Stimulated activated CD4-positive, alpha-beta T cell treated with anti-CD3 and anti-CD28 coated beads, TNF-alpha, amount 100 ng/mL, for 48 hours (primary cell): ENCODE measurements at places on chromosomes 7 and 10.

DNA sequence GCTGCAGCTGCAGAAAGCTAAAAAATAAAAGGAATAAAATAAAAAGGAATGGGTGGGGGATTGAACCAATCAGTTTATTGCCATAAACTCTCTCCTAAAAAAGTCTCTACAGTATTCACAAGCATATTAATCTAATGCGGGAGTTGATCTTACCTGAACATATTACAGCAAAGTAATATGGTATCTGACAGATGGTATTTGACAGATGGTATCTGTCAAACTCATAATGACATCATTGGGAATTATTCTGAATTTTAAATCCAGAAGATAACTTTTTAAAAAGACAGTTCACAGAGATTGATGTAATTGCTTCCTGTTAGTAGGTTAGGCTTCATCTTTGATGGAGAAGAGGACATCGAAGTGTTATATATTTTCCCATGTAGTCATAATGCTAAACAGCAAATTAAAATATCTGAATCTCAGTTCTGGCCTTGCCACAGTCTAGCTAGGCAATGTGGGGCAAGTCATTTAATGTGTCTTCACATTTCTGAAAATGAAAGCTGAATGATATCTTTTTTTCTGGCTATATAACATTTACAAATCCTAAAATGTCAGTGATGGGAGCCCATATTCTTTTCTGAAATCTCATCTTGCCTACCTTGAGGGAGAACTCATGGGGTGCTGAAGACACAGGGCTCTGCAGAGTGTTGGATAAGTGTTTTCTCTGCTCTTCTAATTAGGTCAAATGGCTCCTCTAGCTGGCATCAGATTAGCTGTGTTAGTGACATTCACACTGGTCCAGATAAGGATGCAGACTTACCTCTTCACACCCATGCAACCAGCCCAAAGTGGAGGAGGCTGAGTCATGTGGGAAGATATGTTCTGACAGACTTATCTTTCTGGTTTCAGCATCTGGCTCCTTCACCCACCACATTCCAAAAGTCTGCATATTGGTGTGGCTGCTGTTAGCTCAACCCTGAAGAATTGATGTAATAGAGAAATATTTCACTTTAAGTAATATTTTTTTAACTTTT lies 2.1 kb upstream of the LIPM start:
- DNase-seq = peak; percentile 5

GRCh38 chr10:15789793-15790525 lies 70.2 kb upstream of the ITGA8 start:
- DNase-seq = no peak

DNA sequence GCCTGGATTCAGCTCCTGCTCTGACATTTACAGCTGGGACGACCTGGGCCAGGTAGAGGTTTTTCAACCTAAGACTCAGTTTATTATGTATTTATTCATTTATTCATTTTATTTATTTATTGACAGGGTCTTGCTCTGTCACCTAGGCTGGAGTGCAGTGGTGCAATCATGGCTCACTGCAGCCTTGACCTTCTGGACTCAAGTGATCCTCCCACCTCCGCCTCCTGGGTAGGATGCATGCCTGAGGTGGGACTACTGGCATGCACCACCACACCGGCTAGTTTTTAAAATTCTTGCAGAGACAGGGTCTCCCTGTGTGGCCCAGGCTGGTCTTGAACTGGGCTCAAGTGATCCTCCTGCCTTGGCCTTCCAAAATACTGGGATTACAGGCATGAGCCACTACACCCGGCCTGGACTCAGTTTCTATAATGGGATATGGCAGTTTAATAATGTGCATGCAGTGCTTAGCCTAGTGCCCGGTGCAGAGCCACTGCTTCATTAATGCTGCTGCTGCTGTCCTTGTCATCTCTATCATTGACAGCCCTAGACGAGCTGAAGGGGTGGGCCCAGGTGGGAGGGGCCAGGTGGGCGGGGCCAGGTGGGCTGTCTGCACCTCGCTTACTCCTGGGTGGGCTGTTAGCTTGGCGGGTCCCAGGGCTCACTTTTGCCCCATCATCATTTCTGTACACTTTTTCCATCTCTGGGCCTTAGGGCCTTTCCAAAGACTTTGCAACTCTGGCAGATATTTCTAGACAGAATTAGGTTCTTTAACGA lies 92.6 kb downstream of the LHPP start:
- no peak for DNase-seq

GRCh38 chr10:47332946-47333345 lies 10.7 kb downstream of the GDF2 start:
- no peak for DNase-seq

DNA sequence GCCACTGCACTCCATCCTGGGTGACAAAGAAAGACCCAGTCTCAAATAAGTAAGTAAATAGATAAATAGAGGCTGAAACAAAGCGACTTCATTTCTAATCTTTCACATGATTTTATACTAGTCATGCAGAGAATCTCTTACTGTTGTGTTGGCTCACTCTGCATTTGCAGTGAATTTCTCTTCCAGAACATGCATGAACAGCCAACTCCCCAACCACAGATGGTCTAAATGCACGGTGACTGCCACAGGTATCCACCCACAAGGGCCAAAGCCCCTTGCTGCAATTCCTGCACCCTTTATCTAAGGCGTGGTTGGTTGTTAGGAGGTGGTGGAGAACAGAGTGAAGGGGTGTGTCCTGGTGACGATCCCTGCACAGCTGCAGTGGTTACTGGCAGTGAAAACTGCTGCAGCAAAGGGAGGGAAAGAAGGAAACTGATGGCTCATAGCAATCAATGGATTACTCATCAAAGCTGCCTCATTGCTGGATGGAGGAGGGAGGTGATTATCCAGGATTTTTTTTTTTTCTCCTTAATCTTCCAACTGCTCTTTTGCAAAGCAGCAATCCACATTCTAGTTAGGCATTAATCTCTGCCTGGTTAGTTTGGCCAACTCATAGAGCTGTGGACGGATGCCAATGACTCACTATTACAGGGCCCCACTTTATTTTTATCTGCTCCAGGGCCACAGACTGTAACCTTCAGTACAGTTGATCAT lies 50.6 kb downstream of the PRTFDC1 start:
- DNase-seq = no peak

DNA sequence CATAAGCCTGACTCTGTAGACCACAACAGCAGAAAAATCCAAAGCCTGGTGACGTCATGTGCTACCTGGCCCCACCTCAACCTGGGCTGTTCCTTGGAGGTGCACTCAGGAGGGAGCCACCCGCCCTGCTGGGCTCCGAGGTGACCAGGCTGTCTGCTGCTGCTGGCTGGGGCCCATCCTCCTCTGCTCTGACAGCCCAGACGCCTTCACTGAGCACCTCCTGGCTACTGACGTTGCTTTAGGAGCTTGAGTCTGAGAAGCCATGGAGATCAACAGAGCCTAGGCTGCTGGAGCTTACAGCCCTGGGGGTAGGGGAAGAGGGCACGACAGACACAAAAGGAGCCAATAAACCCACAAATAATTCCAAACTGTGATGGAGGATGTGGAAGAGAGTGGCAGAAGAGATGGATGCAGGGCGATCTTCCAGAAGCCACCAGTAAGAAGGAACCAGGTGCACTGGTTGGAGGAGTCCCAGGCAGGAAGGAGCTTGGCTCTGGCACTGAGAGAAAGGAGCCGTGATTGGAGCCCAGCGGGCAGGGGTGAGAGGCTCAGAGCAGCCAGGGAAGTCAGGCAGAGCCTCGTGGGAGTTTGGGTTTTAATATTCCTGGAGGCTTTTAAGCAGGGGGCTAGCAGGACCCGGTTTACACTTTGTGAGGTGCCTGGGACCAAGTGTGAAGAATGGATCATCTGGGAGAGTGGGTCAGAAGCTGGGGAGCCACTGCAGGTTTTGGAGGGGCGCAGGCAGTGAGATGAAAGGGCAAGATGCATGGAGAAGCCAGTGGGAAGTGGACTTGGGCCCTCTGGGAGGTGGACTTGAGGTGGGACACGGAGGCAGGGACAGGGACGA lies 1.7 kb upstream of the PTPRE start:
- DNase-seq = no peak

- peak; percentile 47 for DNase-seq
Measured at GRCh38 chr7:5699467-5700384, 81.7 kb downstream of the RNF216 start.

GRCh38 chr10:84957427-84957826 lies 629.0 kb downstream of the CCSER2 start:
- no peak for DNase-seq

GRCh38 chr10:79113827-79114226 lies 45.1 kb downstream of the ZMIZ1 start:
- no peak for DNase-seq

DNA sequence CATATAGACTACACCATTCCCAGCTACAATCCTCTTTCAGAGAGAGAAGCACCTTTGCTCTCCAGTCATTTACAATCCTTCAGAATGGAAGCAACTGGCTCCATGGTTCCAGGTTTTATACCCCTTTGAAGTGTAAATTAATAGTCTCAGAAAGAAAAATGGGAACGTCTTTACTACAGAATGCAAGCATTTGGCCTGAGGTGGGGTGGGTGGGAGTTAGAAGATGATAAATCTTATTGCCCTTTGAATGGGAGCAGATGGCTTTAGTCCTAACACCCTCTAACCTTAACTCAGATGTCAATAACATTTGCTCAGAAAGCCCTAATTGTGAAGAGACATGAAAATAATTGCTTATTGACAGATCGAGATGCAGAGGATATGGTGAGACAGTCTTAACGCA lies 84.2 kb upstream of the KCNMA1 start:
- DNase-seq = no peak

DNA sequence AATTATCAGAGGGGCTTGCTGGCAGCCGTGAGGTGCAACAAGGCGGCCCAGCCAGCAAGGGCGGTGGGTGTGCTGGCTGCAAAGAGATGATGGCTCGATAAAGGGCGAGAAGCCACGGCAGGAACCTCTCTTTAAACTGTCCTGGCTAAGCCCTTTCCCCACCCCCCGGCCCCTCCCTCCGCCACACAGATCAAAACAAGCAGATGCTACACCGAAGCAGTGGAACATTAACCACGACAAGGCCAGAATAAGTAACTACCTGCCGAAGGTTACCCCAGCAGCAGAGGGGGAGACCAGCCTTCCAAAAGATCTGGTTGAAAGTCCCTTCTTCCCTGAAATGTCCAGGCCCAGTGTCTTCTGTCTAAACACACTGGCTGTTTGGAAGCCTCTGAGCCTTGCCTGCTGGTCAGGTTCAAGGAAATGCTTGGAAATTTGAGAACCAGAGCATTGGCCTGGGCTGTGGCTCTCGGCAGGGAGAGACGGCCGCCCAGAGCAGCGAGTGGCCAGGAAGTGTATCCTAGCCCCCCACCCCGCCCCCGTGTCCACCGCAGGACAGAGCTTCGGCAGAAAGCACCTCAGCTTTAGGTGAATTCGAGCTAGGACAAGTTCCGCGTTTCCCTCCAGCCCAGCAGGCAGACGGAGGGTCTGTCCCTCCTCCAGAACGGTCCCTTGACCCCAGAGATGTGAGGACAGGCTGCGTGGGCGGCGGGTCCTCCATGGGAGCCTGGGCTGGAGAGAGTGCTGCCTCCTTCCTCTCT lies 2.1 kb downstream of the FAM20C start:
- DNase-seq = no peak

DNA sequence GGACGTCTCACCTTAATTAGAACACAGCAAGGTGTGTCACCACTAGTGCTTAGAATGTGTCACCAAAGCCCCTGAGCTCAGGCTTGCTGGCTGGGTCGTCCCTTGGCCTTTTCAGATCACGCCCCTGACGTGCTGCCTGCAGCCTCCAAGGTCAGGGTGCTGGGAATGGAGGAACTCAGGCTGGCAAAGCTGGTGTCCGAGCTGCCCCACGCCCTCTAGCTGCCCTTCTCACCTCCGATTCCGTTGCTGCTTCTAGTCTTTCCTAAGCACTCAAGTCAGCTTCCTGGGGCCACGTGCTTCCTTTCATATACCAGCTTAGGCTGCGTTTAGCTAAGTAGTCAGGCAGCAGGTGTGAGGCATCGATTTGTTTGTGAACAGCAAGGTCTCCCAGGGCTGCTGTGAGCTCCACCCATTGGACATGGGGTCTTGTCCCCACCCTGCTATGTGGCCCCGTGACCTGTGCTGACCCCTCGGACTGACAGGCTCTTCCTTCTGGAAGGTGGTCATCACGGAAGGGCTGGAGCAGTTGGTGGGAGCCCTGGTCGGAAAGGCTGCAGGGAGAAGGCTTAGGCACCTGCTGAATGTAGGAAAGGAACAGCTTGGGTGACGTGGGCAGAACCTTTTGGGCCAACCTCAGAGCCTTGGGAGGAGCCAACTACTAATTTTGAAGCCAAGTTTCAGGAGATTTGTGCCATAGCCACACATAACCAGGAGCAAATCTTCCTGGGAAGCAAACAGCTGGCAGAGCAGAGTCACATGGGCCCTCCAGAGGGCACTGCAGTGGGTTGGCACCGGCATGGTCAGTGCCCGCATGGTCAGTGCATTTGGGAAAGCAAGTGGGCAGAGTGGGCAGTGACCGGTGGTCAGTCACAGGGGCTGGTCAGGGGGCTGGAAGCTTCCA lies 28.8 kb downstream of the VIPR2 start:
- no peak for DNase-seq

DNA sequence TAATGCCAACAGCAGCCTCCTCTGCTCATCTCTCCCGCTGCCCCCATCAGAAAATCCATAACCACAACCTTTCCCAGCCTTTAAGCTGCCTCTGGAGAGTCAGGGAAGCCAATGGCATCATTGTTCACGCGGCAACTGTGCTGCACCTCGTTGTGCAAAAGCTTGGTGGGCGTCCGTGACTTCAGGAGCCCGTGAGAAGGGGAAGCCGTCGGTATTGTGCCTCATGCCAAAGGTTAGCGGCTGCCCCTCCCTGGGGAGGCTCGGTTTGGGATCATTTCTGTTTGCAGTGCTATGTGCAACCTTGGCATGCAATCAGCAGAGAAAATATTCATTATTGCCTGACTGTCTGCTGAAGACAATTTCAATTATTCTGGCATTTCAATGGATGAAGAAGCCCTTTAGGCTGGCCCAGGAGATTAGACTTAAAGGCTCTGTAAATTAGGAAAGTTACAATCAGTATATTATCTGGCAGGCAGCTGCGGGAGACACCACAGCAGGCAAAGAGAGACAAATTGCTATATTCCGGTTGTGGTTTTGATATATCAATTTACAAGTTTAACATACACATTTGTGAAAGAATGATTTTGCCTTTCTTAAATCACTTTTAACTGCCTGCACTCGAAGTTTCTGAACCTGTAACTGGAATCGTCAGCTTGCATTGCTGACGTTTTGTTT lies 244.5 kb downstream of the GATA3 start:
- no peak for DNase-seq

DNA sequence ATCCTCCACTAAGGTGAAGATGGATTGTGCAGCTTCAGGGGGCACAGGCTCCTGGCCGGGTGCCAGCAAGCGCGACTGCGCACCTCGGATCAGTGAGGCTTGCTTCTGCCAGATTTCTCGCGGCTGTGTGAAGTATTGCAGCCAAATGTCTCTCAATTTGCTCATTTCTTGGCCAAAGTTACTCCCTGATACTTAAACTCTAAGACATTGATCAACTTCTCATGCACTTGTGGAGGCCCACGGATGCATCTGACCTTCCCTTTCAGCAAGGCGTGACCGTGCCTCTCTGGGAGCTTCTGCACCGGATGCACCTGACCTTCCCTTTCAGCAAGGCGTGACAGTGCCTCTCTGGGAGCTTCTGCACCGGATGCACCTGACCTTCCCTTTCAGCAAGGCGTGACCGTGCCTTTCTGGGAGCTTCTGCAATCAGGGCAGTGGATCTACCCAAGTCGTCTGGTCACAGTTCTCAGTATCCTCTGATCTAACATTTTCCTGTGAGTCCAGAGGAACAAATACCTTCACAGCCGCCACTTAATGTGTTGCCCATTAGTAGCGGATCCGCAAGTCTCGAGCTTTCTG lies 248.3 kb downstream of the ADARB2 start:
- no peak for DNase-seq
